Naive thymus-derived CD8-positive, alpha-beta T cell (primary cell): ENCODE measurements at places on chromosomes 12 and 14.

DNA sequence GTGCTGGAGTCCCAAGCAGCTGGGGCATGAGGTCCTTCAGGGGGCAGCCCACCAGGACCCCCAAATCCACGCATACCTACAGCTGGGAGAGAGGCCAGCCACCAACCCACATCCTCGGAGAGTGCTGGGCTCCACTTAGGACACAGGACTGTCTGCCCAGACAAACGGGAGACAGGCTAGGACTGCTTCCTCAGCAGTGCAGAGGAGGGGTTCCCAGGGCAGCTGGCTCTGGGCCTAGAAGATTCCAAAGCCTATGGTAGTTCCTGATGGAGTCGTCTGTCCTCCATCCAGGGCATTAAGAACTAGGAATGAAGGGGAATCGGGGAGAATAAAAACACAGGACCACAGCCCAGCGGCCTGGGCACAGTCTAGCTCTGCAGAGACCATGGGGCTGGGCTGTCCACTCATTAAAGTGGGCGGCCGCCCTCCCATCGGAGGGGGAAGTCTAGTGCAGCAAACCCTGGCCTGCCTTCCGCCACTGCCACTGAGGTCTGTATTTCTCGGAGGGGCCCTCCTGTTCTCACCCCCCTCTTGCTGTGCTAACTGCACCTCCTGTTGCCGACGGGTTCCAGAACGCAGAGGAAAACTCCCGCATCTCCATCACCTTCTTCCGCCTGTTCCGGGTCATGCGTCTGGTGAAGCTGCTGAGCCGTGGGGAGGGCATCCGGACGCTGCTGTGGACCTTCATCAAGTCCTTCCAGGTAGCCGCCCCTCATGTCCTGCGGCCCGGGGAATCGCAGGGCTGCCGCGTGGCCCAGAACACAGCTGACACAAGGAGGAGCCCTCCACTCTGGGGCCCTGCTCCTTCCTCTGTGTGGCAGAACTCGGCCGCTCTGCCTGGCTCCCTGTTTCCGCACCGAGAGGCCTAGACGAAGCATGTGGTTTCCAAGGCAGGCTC, 143.5 kb upstream of the FKBP4 start:
- no peak for DNase-seq

DNA sequence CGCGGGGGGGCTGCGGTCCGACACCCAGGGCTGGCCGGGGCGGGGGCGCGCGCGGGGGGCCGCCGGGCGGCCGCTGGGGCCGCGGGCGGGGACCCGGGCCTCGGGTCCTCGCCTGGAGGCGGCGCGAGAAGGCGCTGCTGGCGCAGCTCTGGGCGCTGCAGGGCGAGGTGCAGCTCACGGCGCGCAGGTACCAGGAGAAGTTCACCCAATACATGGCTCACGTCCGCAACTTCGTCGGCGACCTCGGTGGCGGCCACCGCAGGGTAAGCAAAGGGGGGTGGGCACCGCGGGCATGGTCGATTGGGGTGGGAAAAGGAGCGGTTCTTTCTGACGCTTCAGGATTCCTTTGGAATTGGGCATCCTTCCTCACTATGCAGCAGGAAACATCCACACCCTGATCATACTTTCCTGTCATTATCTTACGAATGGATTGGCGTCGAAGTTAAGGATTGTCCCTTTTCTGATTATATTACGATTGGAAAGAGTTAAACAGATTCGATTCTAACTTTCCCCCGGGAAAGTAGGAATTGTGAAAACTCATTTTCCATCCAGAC, 798 bp downstream of the PDZRN4 start:
- DNase-seq: no peak

- no peak for DNase-seq
Measured at GRCh38 chr12:105406497-105406896, 76.0 kb downstream of the C12orf75 start.

DNA sequence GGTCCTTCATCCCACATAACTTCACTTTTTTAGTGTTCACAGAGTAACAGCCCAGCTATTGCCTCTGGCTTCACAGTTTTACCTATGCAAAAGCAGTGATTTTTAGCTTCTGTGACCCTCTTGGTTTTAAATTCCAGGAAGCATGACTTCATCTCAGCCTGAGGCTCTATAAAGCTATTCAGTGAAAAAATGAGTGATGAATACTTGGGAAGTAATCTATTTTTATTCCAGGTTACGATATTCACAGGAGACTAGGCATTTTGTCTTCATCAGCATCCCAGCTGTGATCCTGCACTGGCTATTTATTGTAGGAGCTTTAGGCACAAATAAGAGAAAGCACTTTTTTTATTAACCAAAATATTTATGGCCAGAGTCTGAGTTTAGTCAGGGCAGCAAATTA, 164.8 kb downstream of the SNAPC1 start:
- DNase-seq: no peak

GRCh38 chr14:94769391-94770250, at the start of gene GSC:
GSC (minus strand) TSS chr14:94770113; CDS start chr14:94770015, 98 bp downstream.
- no peak for DNase-seq

DNA sequence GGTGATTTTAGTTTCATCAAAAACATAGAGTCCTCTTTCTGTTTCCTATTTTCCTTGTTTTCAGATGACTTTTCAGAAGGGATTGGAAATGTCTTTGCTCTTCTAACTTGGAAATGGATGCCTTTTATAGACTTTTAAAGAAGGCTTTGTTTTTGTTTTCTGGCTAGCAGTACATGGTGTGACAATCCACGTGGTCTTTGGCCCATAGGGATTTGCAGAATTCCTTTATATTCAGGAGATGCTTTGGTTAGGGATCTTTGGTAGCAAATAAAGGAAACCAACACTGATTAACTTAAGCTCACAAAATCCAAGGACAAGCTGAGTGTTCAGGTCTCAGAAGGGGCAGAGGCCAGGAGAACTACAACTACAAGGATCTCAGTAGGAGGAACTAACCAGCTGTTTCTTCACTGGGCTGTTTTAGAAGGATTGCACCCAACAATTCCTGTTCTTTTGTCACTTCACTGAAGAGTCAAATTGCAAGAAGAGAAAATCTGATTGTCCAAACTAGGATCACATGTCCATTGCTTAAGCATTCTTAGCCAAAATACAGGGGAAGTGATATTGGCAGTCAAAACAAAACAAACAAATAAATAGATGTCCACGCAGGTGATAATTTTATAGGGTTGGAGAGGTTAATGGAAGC, 58.6 kb upstream of the MANSC4 start:
- no peak for DNase-seq

GRCh38 chr12:53208877-53209463, 1.9 kb upstream of the ITGB7 start:
- no peak for DNase-seq

DNA sequence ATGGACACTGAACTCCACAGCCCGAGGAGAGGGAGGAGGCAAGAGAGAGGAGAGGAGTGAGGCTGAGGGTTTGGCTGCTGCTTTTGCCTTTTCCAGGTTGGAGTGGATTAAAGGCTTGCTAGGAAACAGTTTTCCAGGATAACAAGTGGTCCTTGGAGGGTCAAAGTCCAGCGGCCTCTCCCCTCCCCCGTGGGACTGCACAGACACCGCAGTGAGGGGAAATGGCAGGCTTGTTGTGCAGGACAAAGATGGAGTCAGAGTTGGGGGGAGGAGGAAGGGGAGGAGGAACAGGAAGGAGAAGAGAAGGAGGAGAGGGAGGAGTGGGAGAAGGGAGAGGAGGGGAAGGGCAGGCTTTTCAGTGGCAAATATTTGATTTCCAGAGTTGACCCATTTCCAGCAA, 245.5 kb downstream of the RBM19 start:
- DNase-seq: no peak
